ENCODE measurements at places on chromosomes 12 and 14. TPM values are rescaled to one million over a fixed set of nuclear protein-coding genes. Genes with fewer than 3 reads are reported as not detected.

The FOXM1 gene
- total RNA-seq: 49.9 TPM

The ARL6IP4 gene
- 198 TPM for total RNA-seq

- no peak overlapping the region for H3K27ac ChIP-seq
- no peaks in the 10 kb centered on the region for H3K36me3 ChIP-seq
- DNase-seq: no peak
- H3K4me3 ChIP-seq: no peak overlapping the region
- H3K27me3 ChIP-seq: no peaks in the 10 kb centered on the region
These were observed 107.4 kb upstream of the MED13L start for GRCh38 chr12:116384691-116385485.

- H3K27me3 ChIP-seq: no peaks in the 10 kb centered on the region
- DNase-seq: no peak
- H3K4me1 ChIP-seq: peaks cover 18% of the 10 kb centered on the region
- H3K36me3 ChIP-seq: no peaks in the 10 kb centered on the region
- no peak overlapping the region for H3K4me3 ChIP-seq
- H3K27ac ChIP-seq: no peak overlapping the region
These were observed 42.8 kb downstream of the STXBP6 start for GRCh38 chr14:25006961-25007795.

DNA sequence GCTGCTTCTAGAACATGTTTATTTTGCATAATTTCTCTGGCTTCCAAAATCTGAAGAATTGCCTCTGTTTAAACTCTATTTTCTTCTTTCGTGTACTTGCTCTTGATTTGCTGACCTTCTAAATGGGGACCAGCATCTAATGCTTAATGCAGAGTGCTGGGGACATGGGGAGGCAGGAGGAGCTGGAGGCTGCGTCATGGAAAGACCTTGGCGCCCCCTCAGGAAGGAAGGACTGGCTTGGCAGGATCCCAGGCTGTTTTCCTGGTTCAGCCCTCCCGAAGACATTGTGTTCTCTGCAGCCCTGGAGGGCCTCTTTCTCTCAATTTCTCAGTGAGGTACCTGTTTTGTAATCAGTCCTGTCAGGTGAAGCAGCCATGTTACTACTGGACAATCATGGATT is 5.5 kb downstream of the PRKCH start:
- no peak overlapping the region for H3K4me3 ChIP-seq
- H3K27ac ChIP-seq: no peak overlapping the region
- no peaks in the 10 kb centered on the region for H3K36me3 ChIP-seq
- no peaks in the 10 kb centered on the region for H3K27me3 ChIP-seq
